ENCODE measurements at places on chromosomes 13 and 19. TPM values are rescaled to one million over a fixed set of nuclear protein-coding genes. Genes with fewer than 3 reads are reported as not detected.

ZNF681 gene
- total RNA-seq, result 0.66 TPM

- no peak for DNase-seq
Measured at GRCh38 chr19:401866-402511, 7.0 kb downstream of the C2CD4C start.

MTIF3 gene
- total RNA-seq, result 92.3 TPM

- peak; percentile 73 for DNase-seq
Measured at GRCh38 chr19:48644839-48645619, 958 bp downstream of the CA11 start.

DDA1 gene
- 8.0 TPM for total RNA-seq

IGFL4 gene
- not detected for total RNA-seq

ZNF814 gene
- 3.9 TPM for total RNA-seq

DNA sequence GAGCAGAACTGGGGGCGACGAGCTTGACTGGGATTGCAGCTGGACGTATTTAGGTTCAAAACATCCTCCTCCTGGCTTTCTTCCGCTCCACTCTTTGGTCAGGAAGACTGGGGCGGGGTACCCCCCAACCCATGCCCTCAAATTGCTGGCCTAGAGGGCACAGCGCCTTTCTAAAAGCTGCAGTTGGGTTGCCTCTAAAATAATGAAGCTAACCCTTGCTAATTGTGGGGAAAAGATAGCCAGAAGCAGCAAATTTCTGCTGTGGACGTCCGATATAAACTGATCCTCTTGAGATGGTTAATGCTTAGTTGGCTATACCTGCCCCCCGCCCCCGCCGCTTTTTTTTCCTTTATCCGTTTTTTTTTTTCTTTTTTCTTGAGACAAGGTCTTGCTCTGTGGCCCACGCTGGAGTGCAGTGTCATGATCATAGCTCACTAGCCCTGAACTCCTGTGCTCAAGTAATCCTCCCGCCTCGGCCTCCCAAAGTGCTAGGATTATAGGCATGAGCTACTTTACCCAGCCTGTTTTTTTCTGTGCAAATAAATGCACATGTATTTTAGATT lies 754 bp upstream of the CHERP start:
- no peak for DNase-seq

DNA sequence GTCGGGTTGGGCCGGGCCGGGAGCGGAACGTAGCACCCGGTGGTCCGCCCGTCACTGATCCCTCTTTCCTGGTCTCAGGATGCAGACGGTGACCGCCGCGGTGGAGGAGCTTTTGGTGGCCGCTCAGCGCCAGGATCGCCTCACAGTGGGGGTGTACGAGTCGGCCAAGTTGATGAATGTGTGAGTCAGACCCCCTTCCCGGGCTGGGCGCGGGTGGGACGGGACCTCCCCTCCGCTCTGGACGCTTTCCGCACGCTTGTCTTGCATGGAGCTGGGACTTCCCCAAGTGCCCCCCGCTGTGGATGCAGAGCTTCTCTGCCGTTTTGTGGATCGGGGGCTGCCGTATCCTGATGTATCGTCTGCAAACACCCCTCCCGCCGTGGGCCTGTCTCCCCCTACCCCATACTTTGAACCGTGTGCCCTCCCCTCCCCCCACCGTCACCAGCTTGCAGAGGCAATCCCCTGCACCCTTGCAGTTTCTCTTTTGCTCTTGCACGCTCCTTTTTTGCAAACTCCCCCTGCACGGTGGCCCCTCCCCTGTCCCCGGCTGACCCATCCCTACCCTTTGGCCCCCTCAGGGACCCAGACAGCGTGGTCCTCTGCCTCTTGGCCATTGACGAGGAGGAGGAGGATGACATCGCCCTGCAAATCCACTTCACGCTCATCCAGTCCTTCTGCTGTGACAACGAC lies 669 bp downstream of the GADD45B start:
- no peak for DNase-seq

DNA sequence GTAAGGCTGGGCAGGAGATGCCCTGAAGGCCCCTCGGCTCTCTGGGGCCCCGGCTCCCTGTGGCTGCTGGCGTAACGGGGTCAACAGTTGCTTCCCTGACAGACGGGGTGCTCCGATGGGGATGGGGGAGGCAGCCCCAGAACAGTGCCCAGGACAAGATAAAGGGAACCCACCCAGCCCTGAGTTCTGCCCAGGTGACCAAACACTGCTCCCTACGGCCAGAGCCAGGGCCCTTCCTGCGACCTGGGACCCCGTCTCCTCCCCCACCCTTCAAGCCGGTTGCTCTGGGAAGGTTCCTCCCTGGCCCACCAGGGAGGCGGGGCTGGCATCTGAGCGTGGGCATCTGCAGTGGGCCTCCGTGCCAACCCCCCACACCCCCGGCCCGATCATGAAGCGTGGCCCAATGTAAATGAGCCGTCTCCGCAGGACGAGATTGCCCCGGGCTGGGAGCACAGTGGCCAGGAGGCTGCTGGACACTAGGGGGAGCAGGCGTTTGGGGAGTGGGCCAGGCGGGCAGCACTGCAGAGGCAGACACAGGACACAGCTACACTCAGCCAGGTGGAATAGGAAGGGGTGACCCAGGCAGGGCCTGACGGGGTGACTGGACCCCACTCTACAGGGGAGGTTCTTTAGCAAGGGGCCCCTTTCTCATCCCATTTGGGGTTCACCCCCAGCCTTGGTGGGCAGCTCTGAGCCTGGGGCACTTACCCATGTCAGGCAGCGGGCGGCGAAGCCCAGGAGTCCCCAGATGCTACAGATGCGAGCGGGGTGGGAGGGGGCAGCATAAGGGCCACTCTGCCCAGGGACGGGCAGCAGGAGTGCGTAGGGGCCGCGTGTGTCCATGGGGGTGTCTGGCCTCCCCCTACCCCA lies 1.2 kb upstream of the NKPD1 start:
- DNase-seq, result peak; percentile 29

DNA sequence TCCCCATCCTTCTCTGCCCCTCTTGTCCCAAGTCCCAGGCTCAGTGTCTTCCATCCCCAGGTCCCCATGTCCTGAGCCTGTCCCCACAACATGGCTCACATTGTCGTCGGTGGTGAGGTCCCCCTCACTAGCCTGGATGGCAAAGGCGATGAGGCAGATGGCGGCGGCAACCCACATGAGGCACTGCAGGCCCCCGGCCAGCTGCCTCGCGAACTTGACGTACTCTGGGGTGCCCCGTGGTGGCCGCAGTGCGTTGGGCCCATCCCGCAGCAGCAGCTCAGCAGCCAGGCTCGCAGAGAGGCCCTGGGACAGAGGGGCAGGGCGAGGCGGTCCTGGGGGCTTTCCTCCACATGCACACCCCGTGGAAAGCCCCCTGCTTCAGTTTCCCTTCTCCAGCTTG lies 1.1 kb downstream of the ATP4A start:
- no peak for DNase-seq

CPB2 gene
- total RNA-seq, result not detected

CYP2B6 gene
- not detected for total RNA-seq

GRCh38 chr19:47324502-47324901 lies 7.5 kb upstream of the C5AR2 start:
- DNase-seq, result no peak

- peak; percentile 93 for DNase-seq
Measured at GRCh38 chr13:49351871-49352270, 92.0 kb downstream of the CAB39L start.

DNA sequence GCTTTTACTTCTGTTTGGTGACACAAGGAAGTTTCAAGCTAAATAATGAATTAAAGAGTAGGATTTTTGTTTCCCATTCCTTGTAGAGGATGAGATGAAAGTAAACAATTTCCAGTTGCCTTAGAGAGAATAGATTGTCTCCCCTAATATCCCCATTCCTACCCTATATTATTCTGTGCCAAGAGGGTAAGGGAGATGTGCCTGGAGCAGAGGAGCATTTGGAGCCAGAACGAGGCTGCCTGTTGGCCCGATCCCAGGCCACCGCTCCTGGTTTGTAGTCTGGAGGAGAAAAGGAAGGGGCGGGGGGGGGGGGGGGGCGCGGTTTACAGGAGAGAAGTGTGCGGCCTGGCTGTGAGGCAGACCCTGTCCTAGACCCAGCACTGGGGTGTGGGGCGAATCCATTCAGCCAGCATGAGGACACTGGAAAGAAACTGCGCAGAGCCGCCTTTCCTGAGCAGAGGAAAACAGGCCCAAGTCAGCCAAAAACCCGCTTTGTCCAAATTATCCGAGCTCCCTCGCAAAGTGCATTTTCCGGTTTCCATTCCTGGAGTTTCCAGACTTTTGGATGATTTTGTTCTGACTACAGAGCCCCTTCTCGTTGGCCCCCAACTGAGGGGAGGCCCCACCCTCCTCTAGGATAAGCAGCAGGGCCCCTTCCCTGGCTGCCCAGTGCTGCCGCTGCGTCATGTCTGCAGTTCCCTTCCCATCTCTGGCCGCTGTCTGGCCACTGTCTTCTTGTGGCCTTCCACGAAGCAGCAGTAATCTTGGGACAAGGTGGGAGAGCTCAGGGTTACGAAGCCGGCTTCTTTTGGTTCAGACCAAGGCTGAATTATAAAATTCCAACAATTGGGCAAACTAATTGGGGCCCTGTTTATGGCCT lies 23.0 kb downstream of the NFIX start:
- DNase-seq, result peak; percentile 80

DNA sequence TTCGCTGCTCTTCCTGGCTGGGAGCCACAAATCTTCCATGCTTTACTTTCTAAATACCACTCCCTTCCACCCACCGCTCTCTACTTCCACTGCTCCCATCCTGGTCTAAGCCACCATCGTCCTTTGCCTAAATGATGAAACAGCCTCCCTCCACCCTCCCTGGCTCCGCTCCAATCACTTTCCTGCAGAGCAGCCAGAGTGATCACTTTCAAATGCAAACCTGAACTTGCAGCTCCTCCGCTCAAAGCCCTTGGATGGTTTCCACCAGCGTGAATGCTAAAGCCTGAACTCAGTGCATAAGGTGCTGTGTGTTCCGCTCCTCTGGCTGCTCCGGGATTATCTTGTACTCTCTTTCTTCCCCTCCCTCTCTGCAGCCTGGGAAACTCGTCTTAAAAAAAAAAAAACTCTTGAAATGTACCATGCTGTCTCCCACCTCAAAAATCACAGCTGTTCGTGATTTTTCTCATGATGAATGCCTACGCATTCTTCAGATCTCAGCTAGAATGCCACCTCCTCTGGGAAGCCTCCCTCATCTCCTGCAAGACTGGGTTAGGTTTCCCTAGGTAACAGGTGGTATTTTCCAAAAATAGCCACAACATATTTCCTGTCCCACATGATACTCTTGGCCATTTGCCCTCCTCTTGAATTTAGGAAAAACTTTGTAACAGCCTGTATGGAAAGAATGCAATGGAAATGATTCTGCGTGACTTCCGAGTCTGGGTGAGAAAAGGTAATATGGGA lies 3.7 kb upstream of the SIN3B start:
- DNase-seq, result peak; percentile 79

DNA sequence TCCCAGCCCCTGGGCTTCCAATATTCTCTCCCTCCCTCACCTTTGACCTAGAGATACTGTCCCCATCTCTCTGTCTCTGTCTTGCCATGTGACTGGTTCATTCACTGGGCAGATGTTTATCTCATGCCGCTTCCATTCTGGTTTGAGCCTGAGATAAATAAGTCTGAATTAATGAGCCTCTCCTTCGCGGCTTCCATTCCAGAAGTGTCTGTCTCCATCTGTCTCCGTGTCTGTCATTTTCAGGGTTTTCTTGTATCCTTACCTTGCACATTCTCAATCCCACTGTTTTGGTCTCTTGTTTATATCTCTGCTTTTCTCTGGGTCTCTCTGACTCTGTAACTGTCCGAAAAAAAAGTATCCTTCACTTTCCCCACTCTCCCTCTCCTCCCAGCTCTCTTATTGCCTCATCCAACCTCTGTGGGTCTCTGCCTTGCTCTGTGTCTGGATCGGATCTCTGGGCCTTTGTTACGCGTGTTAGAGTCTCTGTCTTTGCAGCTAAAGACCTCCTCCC lies 4.3 kb downstream of the SPHK2 start:
- no peak for DNase-seq

- DNase-seq, result peak; percentile 39
Measured at GRCh38 chr13:21075379-21076249, 14.2 kb upstream of the LATS2 start.

GRCh38 chr19:39032063-39032918 lies at the start of gene FBXO27:
Gene FBXO27 (minus strand): TSS chr19:39032549. CDS start chr19:39032227, 322 bp downstream.
- DNase-seq, result peak; percentile 21

GRCh38 chr13:21243045-21243897 lies 66.8 kb downstream of the MRPL57 start:
- DNase-seq, result no peak

GRCh38 chr13:103772576-103772975 lies 706.4 kb upstream of the SLC10A2 start:
- DNase-seq, result no peak

RDH8 gene
- not detected for total RNA-seq

- DNase-seq, result no peak
Measured at GRCh38 chr13:42625611-42626010, 51.7 kb downstream of the TNFSF11 start.

GRCh38 chr13:113486698-113487097 lies 3.8 kb downstream of the DCUN1D2 start:
- DNase-seq, result no peak

GRCh38 chr19:47713046-47714021 lies at the start of gene EHD2:
Gene EHD2 (plus strand): TSS chr19:47713422. CDS start chr19:47716613, 3,191 bp downstream.
- DNase-seq, result peak; percentile 87

LAIR1 gene
- not detected for total RNA-seq

DNA sequence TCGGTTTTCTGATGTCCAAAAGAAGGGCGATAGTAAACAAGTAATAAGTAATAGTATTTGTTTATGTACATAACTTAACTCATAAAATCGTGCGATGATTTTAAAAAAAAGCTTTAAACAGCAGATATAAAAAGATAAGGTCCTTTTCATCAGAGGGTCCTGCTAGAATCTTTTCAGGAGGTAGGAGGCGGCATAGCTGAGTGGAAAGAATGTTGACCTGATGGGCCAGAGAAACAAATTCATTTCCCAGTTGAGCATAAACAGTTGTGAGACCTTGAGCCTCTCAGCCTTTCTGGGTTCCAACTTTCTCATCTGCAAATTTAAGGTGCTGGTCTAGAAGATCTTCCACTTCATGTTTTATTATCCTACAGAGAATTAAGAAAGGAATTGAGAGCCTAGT lies 173.5 kb downstream of the LACC1 start:
- no peak for DNase-seq

EXOC3L2 gene
- total RNA-seq, result not detected

- DNase-seq, result no peak
Measured at GRCh38 chr13:52009946-52010345, 1.3 kb downstream of the ATP7B start.

GRCh38 chr13:84139561-84140158 lies 257.4 kb upstream of the SLITRK1 start:
- DNase-seq, result no peak

MCEMP1 gene
- not detected for total RNA-seq

DNA sequence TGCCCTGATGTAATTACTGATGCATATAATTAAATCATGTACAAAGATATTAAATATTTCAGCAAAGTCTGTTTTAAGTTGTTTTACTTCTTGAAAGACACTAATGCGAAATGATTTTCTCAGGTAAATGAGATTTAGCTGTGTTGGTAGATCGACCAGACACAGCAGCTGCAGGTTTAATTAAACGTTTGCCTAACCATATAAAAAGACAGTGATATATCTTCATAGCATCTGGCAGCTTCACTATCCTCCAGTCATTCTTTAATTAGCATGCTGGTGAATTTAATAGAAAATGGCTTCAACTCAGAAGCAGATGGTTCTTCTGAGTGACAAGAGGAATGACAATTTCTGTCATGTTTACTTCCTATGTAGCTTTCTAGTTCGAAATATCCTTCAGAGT lies 69.3 kb downstream of the NHLRC3 start:
- DNase-seq, result no peak

GIPR gene
- total RNA-seq, result not detected

All from fibroblast of lung (primary cell).